ENCODE measurements at places on chromosomes 1 and 21. TPM values are rescaled to one million over a fixed set of nuclear protein-coding genes. Genes with fewer than 3 reads are reported as not detected.

CELA3A gene
- total RNA-seq = 51,622 TPM

DNA sequence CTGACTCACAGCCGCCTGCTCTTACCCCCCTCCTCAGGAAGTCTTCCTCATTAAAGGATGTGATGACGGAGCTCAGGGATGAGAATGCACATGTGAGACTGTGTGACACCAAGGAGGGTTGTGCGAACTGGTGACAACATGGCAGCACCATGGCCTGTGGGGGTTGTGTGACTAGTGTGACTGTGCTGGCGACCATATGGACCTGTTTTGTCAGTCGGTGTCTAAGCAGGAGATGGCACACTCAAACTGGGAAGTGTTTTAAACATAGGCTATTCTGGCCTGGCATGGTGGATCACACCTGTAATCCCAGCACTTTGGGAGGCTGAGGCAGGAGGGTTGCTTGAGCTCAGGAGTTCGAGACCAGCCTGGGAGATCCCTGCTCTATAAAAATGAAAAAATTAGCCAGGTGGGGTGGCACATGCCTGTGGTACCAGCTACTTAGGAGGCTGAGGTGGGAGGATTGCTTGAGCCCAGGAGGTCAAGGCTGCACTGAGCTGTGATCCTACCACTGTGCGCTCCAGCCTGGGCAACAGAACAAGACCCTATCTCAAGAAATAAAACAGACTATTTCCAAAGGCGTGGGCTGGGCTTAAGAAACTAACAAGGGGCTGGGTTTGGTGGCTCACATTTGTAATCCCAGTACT is 7.4 kb downstream of the TRNP1 start:
- no peak for DNase-seq

HSF2BP gene
- 3.1 TPM for total RNA-seq

- DNase-seq = no peak
Measured at GRCh38 chr1:230174471-230175162, 107.6 kb downstream of the GALNT2 start.

- no peak for DNase-seq
Measured at GRCh38 chr1:247961791-247962190, 3.2 kb upstream of the OR2AK2 start.

DNA sequence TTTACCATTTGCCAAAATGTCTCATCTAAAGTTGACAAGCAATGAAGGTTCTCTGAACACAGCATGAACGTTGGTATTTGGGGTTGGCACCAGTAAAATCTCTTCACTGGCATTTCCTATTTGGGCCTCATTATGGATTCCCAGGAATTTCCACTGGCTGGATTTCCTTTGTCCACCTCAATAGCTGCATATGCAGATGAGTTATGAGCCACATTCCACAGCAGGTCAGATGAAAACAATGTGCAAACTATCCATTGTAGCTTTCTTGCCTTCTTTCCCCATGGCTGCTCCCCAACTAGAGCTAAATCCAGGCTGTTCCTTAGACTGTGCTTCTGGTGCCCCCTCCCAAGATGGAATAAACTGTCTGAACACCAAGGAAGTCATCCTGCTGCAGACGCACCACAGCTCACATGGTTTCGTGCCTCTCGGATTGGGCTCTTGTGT is 168.1 kb upstream of the FGGY start:
- no peak for DNase-seq

GRCh38 chr1:48767975-48768510 is 8.6 kb downstream of the BEND5 start:
- DNase-seq = no peak

HCN3 gene
- total RNA-seq = 1.3 TPM

- DNase-seq = peak; percentile 31
Measured at GRCh38 chr21:34020005-34020847, 53.2 kb upstream of the MRPS6 start.

GRCh38 chr1:50279622-50280330 is 143.5 kb downstream of the DMRTA2 start:
- no peak for DNase-seq

- peak; percentile 25 for DNase-seq
Measured at GRCh38 chr1:21378705-21379494, 61.0 kb upstream of the NBPF3 start.

DNA sequence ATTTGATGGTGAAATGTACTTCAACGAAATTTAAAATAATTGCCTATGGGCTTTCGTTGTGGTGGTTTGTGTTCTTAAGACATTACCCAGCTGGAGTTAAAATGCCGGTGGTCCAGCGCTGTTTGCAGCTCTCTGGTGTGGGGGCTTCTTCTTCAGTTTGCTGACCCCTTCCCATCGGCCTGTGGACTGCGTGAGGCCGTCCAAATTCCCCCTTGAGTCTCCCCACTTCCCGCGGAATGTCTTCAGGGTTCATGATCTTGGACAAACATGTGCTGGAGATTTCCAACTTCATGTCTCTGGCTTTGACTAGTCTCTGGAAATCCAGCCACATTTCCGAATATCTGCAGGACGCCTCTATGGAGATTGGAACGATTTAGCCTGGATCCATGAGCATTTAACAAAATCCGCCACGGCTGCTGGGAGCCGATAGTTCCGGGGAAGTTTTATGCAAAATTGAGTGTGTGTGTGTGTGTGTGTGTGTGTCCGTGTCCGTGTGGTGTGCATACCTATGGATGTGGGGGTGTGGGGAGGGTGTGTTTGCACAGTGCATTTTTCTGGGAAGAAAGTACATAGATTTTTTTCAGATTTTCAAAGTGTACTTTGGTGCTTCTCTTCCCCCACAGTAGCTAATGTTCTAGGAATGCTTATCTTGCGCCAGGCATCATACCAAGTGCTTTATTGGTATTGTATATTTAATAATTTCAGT is 117.2 kb downstream of the PCP4 start:
- DNase-seq = no peak

- no peak for DNase-seq
Measured at GRCh38 chr1:174337000-174337681, 110.6 kb upstream of the GPR52 start.

Data from body of pancreas (tissue), 4 donors.